DMS53 (cell line): ENCODE measurements at places on chromosomes 5 and 9.

DNA sequence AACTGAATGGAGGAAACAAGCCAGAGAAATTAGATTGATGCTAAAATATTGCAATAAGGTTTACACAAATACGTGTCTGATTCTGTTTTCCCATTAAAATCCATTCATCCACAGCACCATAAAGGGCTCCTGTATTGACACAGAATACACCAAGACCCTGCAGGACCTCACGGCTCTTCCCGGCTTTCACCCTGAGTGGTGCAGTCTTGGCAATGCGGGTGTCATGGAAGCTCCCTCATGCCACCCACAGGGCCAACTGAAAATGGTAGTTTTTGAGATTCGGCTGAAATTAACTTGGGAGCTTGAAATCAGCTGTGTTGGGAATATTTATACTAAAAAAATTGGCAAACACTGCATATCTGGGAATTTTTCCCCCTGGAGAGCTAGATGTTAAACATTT lies 17.3 kb upstream of the EXOC3 start:
- DNase-seq, result peak; percentile 47

DNA sequence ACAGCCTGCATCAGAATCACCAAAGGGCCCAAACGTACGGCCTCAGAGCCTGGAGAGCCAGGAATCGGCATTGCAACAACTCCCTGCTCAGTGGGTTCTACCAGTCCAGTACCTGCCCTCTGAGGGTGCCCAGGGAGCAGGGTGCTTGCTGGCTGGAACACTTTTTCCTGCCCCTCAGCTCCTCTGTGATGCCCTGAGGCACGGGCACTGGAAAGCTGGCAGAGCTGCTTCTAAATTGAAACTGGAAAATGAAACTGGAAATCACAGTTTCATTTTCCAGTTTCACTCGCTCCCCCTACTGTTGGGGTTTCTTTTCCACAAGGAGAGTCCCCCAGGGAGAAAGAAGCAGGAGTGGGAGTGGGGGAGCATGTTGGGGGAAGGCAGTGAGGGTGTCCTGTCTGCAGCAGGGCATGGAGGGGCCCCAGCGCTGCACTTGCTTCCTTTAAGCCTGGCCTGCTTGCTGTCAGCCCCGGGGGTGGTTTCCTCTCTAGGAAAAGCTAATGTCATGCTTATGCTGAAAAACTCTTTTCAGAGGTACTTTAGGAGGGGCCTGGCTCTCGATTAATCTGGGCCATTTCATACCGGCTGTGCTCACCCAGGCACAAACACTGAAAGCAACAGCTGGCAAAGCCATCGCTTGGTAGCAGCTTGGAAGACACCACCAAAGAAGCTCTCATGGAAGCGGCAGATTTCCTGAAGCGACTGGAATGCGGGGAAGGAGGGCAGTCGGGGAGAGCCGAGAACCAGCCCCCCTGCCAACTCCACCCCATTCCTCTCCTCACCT lies 26.2 kb downstream of the IRF1 start:
- peak; percentile 64 for DNase-seq

GRCh38 chr5:1808439-1808838 lies 7.2 kb downstream of the NDUFS6 start:
- no peak for DNase-seq

- DNase-seq, result no peak
These were observed 434.7 kb downstream of the DTWD2 start for GRCh38 chr5:118553662-118554061.

DNA sequence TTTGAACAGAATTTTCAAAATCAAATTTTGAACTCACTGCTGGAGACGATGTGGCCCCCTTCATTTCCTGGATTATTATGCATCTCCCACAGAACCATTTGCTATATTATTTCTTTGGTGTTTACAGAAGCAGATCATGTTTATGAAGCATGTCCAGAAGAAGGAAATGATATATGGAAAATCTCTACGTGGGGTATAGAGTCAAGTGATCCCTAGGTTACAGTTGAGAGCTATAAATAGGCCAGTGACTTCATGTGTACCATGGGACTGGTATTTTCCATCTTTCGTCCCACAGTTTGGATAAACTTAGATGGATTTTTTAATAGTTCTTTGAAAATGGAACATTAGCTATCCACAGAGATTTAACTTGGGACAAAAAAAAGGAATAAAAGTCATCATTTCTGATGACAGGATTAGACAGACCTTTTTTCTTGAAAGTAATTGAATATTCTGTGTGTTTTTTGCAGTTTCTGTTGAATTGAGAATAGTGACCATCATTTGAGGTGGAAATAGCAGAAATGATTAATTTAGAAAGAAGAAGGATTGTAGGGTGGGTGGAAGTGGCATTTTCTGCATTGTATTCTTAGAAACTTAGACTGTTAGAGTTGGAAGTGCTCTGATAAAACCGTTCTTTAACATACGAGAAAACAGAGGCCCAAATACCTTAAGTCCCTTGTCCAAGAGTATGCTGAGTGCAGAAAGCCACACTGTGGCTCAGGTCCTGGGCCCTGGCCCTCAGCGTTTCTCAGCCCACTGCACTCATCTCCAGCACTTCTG lies 136.4 kb downstream of the PIP5K1B start:
- DNase-seq, result peak; percentile 36

- peak; percentile 73 for DNase-seq
These were observed 1.2 kb downstream of the ROR2 start for GRCh38 chr9:91948597-91949391.
